ENCODE measurements at places on chromosomes 2 and 18.
A peak's percentile ranks its signal among the peaks of the same experiment; 100 is the strongest.

GRCh38 chr2:200102971-200103370 is 147.6 kb downstream of the MAIP1 start:
- no peak for DNase-seq

DNA sequence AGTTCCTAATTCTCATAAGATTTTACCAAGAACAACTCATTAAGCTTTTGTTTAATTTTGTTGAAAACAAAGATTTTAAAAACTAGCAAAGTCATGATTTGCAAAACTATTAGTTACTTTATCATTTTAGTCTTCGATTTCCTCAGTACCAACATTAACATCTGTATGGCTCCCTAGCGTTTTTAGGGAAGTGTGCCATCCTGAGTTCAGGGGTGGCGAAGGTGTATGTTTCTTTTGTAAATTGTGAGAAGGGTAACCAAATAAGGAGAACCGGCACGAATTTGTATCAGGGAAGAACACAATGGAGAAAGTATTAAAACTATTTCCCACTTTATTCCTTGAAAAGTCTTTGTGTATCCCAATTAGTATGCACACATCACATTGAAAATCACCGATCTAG is 419.9 kb downstream of the DSC3 start:
- DNase-seq, result no peak

DNA sequence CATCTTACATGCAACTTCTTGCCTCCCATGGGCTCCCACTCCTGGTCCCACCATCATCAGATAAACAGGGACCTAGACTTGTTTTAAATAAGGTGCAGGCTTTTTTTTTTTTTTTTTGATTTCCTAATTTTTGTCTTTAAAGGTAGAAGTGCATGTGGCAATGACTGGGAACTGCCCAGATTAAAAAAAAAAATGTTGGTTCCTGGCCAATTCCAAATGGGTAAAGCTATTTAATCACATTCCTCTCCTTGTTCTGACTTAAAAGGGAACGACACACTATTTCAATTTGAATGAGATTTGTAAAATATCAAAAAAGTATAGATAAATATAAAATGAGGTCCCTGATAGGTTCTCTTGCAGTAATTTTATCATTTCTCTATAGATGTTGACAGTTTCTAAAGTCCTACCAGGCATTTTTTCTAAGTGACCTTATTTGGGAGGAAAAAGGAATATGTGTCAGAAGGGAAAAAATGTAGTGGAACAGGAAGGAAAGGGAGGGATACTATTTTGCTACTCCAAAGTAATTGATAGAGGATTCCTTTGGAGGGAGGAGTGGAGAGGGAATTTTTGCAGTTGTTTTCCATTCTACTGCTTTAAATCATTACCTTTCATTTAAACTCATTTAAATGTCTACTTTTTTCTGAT is 43.3 kb downstream of the DDX1 start:
- DNase-seq, result no peak

DNA sequence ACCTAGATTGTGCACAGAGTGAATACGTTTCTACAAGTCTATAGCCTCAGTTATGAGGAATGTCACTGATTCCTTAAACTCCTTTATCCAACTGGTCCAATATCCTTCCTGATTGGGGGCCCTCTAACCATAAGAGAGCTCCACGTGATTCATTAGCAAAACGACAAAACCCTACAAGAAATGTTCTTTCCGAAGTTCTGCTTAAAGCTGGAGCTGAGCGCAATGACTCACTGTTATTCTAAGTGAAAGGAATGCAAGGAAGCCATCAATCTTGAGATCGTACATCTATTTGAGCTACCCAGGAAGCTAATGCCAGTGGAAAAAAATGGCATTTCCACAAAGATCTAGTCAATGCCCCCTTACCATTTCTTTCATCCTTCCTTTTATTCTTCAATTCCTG is 354.9 kb upstream of the CDH20 start:
- DNase-seq, result peak; percentile 67

DNA sequence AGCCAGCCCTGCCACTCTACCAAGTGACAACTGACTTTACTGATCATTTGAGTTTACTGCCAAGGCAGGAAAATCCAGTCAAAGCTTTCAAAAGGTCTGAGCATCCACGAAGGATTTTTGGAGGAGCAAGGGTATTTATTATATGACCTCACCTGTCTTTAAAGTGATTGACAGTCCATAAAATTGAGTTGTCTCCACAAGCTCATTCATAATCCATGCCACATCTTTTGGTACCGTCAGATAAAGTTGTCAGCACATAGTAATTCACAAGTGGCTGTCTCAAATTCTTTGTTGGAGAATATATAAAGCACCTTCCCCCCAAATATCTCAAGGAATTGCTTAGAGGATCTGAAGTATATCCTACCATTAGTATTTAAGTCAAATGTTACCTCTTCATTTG is 240.5 kb downstream of the METTL4 start:
- no peak for DNase-seq

DNA sequence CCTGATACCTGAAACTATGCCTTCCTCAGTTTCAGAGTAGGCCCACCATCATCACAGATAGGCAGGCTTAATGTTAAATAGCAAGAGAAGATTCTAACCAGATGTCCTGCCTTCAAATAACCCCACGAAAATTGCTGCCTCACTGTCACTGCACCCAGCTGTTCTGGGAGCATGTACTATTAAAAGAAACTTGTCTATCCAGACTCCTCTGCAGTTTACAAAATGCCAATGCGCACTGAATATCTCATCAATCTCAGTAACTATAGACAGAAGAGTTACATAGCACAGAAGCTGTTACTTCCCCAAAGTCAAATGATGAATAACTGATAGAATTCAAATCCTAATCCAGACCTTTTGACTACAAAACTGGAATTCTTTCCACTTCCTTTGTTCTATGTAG is 43.9 kb downstream of the WDR75 start:
- no peak for DNase-seq

DNA sequence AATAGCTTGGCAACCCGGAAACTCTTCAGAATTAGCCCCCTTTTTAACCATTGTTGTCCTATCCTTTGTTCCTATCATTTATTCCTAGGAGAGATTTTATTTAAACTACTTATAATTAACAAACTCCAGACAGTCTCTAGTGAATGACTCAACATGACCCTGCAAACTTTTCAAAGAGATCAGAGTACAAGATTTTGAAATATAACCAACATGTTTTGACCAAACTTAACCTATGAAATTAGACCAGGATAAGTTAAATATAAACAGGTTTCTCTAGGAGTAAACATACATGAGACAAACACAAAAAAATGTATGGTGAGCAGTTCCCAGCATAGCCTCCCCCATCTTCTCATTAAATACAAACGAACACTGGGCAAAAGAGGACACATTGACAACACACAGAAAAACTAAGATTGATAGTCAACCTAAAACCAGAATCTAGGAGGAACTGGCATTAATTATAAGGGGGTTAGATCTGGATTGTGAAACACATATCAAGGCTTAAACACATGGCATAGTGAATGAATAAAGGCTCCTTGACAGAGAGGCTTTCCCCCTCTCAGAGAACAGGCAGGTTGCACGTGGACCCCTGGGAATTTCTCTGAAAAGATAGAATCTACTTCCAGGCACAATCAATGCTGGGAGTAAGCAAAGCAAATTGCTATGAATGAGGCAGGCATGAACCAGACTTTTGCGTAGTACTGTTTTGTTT is 284.1 kb downstream of the IRS1 start:
- peak; percentile 48 for DNase-seq

DNA sequence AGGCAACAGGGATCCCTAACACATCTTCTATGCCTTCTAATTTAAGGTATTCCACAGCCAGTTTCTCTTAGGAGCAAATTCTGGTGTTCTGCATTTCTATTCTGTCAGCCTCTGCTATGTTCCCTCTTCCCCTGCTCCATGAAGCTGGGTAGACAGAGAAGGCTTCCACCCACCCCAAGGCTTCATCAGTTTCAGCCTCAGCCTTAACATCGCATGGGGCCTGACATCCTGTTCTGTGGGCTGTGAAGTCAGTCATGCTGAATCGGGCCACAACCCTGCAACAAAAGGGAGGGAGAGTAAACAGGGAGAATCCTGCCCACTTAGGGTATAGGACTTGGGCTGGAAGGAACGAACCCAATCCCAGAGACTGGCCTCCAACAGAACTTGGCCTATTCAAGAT is 70.6 kb upstream of the PPM1B start:
- DNase-seq, result no peak

- no peak for DNase-seq
Observed at GRCh38 chr2:112159454-112159921, 21.3 kb downstream of the FBLN7 start.

GRCh38 chr18:24341361-24341760 is 56.3 kb downstream of the OSBPL1A start:
- DNase-seq, result no peak

DNA sequence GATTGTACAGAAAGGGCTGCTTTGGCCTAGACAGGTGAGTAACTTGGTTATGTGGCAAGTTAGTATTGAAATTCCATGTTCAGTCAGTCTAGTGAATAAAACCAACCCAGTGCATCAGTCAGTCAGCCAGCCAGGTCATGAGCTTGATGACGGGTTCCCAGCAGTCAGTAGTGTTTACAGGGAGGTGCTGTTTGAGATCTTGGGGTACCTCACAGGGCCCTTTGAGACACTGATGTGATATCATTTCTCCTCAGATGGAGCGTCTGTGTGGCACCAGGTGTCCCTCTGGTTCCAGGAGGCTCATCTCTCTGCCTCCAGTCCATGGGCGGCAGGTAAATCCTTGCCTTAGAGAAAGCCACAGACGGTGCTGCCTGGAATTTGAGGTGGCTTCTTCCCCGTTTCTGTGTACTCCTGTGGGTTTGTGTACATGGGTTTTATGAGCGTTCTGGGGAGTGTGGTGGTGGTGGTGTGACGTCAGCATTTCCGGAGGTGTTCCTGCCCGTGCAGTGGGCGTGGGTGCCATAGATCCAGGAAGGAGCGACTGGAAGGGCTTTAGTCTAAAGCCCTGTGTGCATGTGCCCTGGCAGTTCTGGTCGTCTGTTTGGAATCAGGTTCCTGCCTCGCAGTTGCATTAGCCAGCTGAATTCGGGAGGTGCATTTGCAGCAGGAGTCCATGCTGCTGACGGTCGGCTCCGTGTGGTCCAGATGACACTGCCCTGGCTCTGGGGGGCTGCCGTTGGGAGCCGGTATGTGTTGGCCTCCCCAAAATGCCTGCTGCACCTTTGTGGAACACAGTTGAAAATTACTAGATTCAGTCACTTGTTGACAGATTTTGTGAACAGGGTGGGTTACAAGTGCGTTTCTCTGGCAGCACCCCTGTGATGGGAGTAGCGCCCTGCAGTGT is 2.1 kb downstream of the CTDP1 start:
- DNase-seq, result no peak

DNA sequence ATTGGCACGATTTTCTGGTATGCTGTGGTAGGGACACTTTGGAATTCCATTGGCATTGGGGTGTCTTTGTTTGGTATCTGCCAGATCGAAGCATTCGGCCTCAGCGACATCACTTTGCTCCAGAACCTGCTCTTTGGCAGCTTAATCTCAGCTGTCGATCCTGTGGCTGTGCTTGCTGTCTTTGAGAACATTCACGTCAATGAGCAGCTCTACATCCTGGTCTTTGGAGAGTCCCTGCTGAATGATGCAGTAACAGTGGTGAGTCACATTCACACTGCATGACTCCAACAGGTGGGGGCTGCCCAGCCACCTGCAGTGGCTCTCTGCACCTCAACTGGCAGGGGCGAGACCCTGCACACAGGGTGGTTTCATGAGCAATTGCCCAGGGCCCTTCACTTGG is 38.4 kb downstream of the SLC9A2 start:
- no peak for DNase-seq

DNA sequence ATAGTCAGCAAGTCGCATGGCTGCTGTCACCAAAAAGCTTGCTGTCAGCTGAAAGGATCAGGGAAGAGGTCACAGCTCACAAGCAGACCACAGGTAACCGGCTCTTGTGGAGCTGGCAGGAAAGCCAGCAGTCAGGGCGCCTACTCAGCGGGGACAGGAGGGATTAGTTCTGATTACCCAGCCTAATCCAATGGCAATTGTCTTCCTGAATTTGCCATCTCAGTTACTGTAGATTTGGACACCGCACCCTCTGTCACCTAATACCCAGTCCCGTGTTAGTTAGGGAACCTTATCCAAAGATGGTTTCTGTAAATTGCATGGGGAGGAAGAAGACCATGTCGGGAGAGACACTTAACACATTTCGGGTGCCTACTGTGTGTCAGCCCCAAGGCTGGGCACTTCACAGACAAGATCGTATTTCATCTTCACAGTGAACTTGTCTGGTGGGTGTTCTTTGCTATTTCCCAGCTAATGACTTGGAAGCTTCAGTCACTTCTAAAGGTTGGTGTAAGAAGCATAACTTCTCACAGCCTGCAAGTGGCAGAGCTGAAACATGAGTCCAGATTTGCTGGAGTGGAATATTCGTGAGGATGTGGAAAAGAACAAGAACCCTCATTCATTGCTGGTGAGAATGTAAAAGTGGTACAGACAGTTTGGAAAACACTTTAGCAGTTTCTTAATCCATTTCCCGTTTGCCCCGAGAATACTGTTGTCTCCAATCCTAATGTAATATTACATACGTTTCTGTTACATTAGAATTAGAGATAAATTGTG is 9.9 kb downstream of the ALPK2 start:
- DNase-seq, result no peak

DNA sequence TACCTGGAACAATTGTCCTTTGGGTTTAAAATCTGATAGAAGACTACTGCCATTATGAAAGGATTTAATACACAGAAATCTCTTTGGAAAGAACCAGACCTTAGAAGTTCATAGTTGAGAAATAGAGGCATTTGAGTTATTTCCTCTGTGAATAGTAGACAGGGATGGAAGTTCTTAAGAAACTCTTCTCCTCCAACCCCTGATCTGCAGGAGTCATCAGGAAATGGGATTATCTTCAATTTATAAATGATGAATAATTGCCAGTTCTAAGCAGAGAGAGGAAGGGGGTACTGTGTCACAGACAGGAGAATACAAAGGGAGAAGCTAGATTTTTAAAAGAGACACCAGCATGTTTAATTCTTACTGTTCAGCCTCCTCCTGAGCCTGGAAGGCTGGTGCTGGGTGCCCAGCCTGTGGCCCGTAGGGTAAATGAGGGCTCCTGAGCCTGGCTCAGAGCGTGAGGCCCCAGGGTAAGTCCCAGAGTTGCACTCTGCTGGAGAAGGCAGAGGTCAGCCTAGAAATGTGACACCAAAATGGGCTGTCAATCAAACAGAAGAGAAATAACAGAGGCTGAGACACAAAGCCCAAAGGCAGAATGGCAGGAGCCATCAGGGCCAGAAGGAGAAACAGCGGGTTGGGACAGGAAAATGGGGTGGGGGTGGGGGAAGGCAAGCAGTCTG is 58.2 kb upstream of the PKDCC start:
- DNase-seq, result no peak

DNA sequence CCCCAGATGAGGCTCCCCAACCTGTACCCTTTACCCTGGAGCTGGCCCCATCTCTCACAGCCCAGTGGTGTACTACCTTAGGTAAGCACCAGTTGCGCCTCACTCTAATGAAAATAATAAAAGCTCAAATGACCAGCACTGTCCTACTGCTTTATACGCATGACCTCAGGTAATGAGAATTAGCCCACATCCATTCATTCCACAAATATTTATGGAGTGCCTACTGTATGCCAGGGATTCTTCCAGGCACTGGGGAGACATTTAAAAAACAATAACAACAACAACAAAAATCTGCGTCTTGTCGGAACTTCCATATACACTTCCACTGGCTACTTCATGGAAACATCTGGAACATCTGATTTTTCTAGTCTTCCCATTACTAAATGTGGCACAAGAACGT is 20.8 kb downstream of the HPCAL1 start:
- no peak for DNase-seq

- DNase-seq, result no peak
Observed at GRCh38 chr2:29749843-29750242, 171.5 kb downstream of the ALK start.

- DNase-seq, result no peak
Observed at GRCh38 chr2:155770516-155770915, 562.0 kb downstream of the NR4A2 start.

GRCh38 chr2:176613323-176613987 is 344.2 kb downstream of the MTX2 start:
- DNase-seq, result no peak

All from fibroblast of the conjunctiva (primary cell).